NCI-H345 (cell line): ENCODE measurements at places on chromosomes 2 and 18.

- DNase-seq = peak; percentile 66
Observed at GRCh38 chr18:45456090-45457021, 158.9 kb upstream of the SLC14A2 start.

GRCh38 chr2:133489641-133490410 lies 78.4 kb downstream of the NCKAP5 start:
- DNase-seq = no peak

- no peak for DNase-seq
Observed at GRCh38 chr2:183408562-183408961, 284.3 kb downstream of the NUP35 start.

- DNase-seq = no peak
Observed at GRCh38 chr2:2809771-2810170, 478.7 kb upstream of the MYT1L start.

- peak; percentile 14 for DNase-seq
Observed at GRCh38 chr2:216404010-216404618, 8.2 kb upstream of the SMARCAL1 start.

DNA sequence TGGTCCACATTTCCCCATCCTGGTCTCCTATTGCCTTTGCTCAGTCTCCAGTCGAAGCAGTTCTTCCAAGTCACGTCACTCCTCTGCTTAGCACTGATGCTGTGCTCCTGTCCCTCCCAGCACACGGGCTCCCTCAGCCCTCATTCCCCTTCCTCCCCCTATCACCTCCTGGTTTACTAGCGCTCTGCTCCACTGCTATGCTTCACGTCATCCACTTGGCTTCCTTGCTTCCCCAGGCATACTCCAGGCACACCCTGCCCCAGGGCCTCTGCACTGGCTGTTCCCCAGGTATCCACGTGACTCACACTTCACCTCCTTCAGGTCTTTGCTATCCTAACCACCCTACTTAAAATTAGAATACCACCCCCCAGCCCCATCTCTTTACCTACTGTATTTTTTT lies 269.3 kb downstream of the GLI2 start:
- no peak for DNase-seq

DNA sequence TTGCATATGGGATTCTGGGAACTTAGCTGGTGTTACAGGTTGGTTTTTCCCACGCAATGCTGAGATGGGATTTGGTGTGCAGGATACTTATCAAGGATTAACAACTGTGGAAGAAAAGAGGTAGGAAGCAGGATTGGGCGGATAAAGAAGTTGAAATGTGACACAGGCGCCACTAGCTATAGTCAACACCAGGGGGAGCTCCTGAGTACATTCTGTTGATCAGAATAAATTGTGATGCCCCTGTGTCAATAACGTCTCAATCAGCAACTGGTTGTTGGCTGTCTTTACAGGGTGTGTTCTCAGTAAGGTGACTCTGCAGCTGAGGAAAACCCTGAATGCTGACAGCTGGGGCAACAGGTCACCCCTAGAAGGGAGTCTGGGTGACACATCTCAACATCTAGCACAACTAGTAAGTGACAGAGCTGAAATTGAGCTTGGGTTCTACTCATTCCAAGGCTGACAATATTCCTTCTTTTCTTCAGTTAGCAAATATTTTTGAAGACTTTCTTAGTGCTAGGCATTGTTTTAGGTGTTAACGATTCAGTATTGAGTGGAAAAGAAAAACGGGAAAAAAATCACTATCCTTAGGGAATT lies 143.0 kb downstream of the ARL6IP6 start:
- no peak for DNase-seq

DNA sequence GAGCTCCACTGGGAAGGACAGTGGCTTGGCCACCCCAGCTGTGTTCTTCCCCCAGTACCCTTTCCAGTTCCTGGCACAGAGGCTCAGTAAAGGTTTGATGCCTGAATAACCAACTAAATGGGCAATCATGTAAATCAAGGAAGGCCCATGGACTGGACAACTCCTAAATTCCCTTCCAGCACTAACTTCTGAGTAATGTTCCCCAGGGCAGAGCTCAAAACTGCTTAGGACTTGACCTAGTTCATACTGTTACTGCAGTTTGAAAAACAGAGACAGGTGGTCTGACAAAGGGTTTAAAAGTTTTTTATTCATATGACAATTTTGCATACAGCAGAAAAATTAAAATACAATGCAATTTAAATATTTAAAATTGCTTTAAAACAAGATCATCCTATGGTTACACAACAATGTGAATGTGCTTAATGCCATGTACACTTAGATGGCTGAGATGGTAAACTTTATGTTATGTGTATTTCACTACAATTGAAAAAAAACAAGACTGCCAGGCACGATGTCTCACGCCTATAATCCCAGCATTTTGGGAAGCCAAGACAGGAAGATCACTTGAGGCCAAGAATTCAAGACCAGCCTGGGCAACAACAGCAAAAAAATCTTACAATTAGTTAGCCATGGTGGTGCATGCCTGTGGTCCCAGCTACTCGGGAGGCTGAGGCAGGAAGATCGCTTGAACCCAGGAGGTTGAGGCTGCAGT lies 26.2 kb downstream of the PCBP1 start:
- DNase-seq = no peak

- peak; percentile 7 for DNase-seq
Observed at GRCh38 chr2:105910497-105911238, 166.0 kb downstream of the NCK2 start.

- no peak for DNase-seq
Observed at GRCh38 chr2:119224391-119225104, 914 bp downstream of the STEAP3 start.

DNA sequence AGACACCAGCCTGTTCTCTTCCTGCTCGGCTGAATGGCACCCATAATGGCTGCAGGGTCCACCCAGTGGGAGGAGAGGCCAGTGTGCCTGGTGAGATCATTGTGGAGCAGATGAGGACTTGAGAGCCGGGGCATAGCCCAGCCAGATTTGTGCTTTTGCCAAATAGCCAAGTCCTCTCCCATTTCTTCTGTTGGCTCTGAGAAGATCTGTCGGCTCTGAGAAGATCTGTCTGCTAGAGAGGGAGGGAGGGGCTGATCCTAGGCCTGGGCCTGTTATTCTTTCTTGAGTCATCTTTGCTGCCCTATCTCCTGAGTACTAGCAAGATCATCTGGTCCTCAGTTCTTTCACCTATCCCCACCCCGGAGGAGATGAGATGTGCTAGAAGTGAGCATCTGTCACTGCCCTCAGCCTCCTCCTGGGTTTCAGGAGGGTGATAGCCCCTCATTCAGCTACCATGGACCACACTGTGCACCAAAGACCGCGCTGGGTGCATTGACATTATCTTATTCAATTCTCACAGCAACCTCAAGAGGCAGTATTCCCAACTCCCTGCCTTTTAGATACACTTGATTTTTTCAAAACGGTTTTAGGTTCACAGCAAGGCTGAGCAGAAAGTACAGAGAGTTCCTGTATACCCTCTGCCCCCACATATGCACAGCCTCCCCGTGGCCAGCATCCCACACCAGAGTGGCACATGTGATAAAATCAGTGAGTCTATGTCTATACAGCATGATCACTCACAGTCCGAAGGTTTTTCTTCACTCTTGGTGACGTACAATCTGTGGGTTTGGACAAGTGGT lies 98.6 kb downstream of the CAPN13 start:
- DNase-seq = no peak

DNA sequence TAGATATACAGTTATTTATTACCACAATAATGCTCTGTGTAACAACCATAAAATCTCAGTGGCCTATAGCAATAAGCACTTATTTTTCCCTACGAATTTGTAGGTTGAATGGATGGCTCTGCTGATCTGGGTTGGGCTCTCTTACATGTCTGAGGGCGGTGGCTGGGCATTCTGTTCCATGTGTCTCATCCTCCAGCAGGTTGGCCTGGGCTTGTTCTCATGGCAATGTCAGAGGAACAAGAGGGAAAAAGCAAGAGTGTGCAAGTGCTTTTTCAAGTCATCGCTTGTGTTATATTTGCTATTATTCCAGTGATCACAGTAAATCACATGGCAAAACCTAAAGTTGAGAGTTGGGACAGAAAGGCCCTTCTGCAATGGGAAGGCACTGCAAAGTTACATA lies 30.4 kb upstream of the MYO3B start:
- no peak for DNase-seq

GRCh38 chr2:84144345-84144744 lies 314.7 kb downstream of the SUCLG1 start:
- no peak for DNase-seq

GRCh38 chr2:221480163-221480562 lies 91.9 kb downstream of the EPHA4 start:
- DNase-seq = no peak

- no peak for DNase-seq
Observed at GRCh38 chr2:12044857-12045256, 298.4 kb downstream of the LPIN1 start.

GRCh38 chr2:112728378-112729175 lies 7.8 kb downstream of the NT5DC4 start:
- DNase-seq = peak; percentile 18

- peak; percentile 40 for DNase-seq
Observed at GRCh38 chr2:221429741-221430491, 142.2 kb downstream of the EPHA4 start.

- peak; percentile 56 for DNase-seq
Observed at GRCh38 chr2:26503231-26503880, 25.4 kb upstream of the OTOF start.

DNA sequence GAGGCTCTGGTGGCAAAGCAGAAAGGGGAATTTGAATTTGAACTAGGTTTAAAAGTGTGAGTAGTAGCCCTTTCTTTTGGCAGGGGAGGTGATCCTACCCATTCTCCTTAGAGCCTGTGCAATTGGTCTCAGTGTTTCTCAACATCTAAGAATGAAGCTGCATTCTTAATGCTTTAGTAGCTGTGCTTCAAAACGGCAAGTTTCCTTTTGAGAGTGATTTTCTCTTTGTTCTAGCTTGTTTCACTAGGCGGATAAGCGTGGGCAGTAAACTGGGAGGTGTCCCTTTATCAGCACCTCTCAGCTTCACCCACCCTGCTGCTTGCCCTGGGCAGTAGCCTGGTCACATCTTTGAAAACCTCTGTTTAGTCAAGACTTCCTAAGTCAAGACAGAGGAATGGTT lies 6.7 kb downstream of the CRIM1 start:
- DNase-seq = no peak

- DNase-seq = no peak
Observed at GRCh38 chr18:36673452-36673851, 155.3 kb downstream of the TPGS2 start.

DNA sequence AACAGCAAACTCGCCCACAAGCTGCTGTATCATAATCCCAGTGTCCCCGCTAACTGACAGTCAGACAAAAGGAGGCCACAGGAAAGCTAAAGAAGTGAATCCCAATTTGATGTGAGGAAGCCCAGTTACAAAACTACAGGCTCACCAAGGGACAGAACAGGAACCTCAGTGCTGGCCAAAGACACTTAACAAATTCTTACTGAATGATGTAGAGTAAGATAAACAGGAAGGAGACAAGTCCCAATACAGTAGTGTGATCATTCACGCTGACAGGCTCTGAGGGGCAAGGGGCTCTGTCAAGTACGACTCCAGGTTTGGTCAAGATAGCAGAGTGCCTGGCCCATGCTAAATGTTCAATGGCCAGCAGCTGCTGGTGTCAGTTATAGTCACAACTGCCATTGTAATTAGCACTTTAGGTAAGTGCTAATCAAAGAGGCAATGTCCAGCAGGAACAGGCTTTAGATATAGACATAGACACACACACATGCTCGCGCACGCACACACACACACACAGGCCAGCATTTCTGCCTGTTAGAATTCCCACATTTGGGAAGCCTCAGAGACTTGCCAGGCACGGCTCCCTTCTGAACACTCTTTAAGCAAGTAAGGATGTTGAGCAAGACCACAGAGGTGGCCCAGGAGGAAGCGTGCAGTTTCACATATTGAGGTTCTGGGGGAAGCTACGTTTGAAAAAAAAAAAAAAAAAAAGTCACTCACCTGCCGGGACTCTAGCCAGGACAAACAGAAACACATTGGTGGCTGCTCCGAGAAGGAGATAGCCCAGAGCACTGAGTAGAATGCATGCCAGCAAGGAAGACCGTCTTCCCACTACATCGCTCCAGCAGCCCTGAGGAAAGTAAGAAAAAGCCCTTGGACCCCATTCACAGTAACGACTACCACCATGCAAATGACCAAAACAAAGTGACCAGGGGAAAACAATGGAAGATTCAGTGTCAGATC lies 35.4 kb upstream of the TMEM182 start:
- no peak for DNase-seq

DNA sequence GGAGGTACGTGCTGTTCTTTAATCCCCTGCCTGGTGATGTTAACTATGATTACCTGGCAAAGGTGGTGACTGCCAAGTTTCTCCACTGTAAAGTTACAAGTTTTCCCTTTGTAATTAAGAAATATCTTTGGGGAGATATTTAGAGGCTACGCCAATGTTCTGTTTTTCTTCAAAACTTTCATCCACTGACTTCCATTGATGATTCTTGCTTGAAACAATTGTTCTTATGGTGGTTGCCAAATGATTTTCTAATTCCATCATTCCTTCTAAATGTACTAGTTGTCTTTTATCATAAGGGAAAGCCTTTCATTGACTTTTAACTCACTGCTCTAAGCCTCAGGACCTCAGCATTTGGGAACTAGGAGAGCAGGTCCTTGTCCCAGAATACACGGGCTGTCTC lies 205.5 kb downstream of the SMAD7 start:
- DNase-seq = no peak

- peak; percentile 51 for DNase-seq
Observed at GRCh38 chr2:191218292-191218898, 26.8 kb upstream of the MYO1B start.

DNA sequence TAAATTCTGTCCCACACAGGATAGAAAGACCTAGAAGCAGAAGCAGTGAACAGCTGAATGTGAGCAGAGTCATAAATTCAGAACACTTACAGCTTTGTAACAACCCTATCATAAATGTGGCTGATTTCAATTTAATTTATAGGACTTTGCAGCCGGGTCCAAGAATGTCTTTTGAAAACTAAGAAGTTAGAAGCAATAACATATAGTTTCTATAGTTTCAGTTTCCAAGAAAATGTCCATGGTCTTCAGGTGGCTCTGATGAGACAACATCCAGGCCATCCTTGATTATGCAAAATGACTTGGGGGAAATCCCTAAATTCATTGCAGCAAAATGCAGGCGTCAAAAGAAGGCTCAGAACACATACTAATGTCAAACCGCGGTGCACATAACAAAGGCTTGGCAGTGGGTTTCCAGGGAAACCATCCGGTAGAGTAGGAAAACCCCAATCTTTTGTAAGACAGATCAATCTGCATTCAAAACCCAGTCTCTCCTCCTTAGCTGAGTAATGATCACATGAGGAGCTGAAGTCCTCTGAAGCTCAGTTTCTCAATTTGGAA lies 442.2 kb upstream of the ID2 start:
- DNase-seq = no peak

GRCh38 chr2:175004730-175004979 lies 526 bp downstream of the CHN1 start:
- no peak for DNase-seq

GRCh38 chr2:174484573-174484972 lies 2.3 kb downstream of the GPR155 start:
- DNase-seq = no peak

- DNase-seq = no peak
Observed at GRCh38 chr2:239138610-239139009, 262.2 kb downstream of the HDAC4 start.

DNA sequence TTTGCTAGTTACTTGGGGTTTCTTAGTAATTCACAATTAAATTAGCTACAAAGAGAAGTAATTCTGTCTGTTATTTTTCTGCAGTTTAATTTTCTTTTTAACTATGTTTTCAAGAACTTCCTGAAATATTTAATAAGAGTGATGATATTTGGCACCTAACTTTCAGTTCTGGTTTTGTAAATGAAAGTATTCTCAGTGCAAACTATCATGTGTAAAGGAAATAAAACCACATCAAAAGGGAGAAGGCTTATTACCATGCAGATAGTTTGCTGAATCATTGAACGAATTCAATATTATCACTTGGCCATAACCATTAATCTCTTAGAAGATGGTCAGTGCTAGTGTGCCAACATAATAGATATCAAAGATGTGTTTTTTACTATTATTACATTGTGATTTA lies 29.2 kb downstream of the DYTN start:
- no peak for DNase-seq
